ENCODE measurements at places on chromosomes 11 and 22.

- no peak for DNase-seq
Measured at GRCh38 chr22:31094021-31094551, 13.0 kb downstream of the SMTN start.

DNA sequence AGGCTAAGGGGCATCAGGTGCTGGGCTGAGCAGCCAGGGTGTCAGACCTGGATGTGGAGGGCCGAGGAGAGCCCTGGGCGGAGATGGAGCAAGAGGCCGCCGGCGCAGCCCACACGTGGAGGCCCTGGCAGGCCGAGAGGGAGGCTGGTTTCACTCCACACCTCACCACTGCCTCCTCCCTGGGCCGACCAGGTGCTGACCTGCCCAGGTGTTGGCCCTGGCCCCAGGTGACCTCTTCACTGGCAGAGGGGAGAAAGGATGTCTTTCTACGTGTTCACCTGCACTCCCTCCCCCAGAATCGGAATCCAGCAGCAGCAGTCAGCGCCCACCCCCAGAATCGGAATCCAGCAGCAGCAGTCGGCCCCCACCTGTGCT is 781 bp downstream of the ANO9 start:
- DNase-seq = no peak

DNA sequence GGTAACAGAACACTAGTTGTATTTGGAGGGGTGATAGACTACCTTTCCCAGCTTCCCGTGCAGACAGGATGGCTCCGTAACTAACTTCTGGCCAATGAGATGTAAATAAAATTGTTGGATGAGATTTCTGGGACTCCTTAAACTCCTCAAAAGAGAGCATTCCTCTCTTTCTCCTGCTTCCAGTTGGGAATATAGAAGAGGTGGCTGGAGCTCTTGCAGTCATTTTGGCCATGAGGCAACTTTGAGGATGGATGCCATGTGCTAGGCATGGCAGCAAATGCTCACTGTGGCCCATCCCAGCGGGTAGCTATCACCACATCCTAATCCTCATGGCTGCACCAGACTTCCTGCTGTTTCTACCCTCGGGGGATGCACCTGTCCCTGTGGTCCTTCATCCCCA is 7.4 kb downstream of the MB start:
- DNase-seq = no peak

DNA sequence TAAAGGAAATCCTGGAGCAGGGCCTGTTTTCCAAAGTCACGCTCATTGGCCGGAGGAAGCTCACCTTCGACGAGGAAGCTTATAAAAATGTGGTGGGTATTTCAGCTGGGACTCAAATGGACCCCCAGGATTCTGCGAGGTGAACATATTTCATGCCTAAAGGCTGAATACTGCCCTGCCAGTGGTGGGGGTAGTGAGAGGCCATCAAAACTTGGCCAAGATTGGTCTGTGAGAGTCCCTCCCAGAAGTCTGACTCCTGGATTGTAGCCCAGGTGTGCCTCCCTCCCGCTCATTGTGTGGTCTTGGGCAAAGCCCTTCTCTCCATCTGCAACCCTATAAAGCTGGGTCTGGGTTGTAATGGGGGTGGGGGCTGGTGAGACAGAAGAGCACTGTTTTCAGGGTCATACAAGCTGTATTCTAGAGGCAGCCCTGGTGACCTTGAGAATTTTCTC is 853 bp downstream of the HTATIP2 start:
- no peak for DNase-seq

GRCh38 chr11:35334385-35335090 is 84.8 kb downstream of the SLC1A2 start:
- DNase-seq = peak; percentile 78

GRCh38 chr11:75170516-75171201 is 19.8 kb downstream of the SLCO2B1 start:
- DNase-seq = no peak

DNA sequence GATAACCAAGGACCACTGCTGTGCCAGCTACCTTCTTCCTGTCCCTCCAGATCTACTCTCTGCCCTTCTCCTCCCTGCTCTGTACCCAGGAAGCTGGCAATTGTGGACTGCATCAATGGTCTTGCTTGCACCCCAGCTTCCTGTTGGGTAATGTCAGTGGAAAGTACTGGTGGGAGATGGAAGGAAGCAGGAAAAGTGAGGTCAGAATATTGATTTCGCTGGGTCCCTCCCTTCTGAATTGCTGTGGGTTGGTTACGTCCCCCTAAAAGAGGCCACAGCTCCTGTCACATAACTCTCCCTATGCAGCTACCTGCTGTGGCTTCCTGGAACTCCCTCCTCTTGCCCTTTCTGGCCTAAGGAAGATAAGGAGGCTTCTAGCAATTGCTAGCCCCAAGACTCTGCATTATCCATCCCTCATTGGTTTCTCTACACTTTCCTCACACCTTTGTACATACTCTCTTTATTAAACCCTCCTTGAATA is 81.2 kb downstream of the RASSF10 start:
- no peak for DNase-seq

GRCh38 chr11:47324520-47324919 is 28.0 kb downstream of the MYBPC3 start:
- DNase-seq = no peak

GRCh38 chr11:4074266-4074665 is 20.3 kb upstream of the RRM1 start:
- DNase-seq = no peak

GRCh38 chr11:119365071-119365591 is 16.4 kb downstream of the USP2 start:
- peak; percentile 53 for DNase-seq

GRCh38 chr22:46965555-46966494 is 203.4 kb downstream of the TBC1D22A start:
- peak; percentile 29 for DNase-seq

DNA sequence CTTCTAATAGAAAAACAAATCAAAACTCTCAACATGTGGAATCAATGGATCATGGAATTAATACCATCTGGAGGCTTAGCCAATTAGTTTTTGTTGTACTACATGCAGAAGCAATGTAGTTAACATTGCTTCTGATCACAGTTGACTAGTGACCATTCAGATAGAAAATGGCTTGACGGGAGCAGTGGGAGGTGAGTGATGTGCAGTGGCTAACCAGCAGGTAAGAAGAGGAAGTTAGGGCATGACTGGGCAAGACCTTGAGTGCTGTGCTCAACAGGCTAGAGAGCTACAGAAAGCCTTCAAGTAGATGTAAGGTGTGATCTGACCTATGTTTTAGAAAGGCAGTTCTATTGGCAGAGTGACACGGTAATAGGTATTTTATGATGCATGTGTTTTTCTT is 60.7 kb upstream of the ALKBH3 start:
- no peak for DNase-seq

DNA sequence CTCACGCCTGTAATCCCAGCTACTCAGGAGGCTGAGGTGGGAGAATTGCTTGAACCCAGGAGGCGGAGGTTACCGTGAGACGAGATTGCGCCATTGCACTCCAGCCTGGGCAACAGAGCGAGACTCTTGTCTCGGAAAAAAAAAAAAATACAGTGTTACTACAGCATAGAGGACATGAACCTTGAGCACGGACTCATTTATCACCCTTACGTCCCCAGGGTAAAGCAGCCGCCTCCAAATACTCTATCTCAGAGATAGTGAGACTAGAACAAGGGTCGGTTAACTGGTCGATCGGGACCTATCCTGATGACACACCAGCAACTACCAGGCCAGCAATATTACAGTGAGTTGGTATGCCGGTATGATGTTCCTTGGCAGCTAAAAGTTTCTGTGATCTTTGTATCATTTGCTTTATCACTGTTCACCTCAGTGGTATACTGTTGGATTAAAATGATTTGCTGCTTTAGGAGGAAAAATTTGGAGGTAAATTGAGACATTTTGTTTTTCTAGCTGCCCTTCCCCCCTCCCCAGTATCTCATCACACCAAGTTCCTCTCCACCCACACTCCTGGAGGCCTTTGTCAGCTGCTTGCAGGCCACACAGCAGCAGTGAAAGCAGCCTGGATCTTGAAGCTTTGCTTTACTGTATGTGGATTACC is 7.0 kb upstream of the SIDT2 start:
- DNase-seq = peak; percentile 53

GRCh38 chr11:118180300-118180703 is 3.9 kb upstream of the SCN2B start:
- DNase-seq = no peak

- DNase-seq = no peak
Measured at GRCh38 chr11:125314276-125315078, 149.9 kb downstream of the PKNOX2 start.

DNA sequence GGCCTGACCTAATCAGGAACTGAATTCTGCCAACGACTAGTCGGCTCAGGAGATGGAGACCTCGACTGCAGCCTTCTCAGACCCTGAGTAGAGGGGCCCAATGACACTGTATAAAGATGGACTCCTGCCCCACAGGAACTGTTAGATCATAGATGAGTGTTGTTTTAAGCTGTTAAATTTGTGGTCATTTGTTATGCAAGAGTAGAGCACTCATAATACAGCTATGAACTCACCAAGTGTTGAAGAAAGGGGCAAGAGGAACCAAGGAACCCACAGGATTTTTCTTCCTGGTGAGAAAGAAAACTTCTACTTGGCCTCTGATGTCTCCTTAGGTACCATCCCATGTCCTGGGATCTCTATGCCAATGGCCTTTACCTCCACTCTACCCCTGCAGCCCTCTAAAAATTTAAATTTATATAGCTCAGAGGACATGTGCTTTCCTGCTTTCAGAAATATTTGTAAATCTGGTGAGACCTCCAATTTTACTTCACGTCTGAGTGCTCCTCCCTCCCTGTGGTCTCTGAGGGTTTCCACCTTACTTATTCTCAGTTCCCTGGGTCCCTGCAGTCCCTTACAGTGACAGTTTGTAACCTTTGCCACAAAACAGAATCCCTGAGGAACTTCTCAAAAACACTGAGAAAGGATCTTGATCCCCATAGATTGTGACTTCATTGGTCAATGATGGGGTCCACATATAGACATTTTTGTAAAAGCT is 256.3 kb upstream of the ARHGAP20 start:
- DNase-seq = peak; percentile 68

DNA sequence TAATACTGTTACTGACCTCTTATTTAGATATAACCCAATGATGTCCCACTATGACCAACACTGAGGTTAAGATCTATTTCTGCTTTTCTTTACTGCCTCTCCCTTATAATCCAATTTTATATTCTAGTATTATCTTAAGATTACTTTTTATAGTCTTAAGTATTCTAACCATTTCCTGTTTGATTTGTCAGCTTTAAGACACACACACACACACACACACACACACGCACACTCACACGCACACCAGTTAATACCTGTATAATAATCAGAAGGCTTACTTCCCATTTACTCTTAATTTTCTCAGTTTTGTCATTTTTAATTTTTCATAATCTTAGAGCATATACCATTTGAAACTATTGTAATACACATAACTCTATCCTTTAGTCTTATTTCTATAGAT is 226.0 kb upstream of the C11orf87 start:
- no peak for DNase-seq

DNA sequence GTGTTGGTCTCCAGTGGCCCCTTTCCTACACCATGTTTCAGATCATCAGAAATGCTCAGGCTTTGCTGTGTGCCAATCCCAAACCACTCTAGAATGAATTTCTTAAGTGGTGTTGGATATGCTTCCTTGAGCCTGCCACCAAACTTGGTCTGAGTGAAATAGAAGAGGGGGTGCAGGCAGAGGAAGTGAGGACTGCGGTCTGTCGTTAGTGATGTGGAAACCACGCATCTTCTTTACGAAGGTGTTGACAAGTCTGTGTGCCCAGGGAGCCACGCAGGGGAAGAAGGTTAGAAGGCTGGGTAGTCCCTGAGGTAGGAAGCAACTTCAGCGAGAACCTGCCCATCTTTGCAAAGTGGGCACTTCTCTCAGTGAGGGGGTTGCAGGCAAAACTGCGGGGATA is 187.4 kb upstream of the NAV2 start:
- no peak for DNase-seq

- DNase-seq = no peak
Measured at GRCh38 chr11:6273188-6273587, 13.6 kb downstream of the CCKBR start.

- DNase-seq = peak; percentile 51
Measured at GRCh38 chr11:85590848-85591483, 36.2 kb downstream of the DLG2 start.

DNA sequence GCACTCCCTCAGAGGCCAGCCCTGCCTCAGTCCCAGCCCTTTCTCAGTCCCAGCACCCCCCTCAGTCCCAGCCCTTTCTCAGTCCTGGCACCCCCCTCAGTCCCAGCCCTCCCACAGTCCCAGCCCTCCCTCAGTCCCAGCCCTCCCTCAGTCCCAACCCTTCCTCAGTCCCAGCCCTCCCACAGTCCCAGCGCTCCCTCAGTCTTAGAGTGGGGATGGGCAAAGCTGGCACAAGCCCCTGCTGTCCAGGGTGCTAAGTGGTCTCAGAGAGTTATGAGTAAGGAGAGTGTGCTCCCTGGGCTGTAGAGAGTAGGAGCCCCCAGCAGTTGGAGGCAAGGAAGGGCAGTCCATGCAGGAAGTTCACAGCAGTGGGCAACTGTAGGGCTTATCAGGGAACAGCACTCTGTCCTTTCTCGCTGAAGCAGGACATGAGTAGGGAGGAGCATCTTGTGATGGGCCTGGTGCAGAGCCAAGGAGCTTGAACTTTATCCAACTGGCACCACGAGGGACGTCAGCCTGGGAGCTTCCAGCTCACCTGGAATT is 51.4 kb upstream of the CRYBB3 start:
- DNase-seq = no peak

DNA sequence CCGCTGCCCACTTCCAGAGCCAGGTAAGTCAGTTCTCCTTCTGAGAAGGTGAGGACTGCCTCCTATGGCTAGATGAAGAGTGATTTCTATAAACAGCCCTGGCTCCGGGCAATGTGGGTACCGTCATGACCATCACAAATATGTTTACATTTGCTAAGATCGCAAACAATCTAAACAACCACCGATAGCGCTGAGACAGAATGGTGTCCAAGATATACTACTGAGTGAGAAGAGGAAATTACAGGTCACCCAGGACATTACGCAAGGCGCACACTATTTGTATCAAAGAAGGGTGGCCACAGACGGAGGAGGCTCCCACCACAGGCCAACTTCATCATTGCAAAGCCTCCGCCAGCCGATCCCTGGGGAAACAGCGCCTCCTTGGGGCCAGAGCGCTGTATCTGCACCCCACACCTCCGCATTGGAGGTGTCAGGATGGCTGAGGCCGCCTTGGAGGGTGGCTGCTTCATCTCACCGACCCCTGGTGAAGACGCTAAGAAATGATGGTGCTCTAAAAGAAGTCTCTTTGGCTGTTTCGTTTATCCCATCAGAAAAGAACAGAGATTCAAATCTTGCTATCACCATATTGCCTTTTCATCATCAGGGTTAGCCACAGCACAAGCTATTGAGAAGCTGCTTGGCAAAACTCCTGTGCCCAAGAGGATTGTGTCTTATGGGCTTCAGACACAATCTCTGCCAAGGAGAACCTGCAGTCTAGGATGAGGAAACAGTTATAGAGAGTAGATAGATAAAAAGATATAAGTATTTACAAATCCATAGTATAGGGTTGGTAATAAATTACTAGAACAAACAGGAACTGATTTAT is 12.3 kb upstream of the ASRGL1 start:
- DNase-seq = peak; percentile 54

- no peak for DNase-seq
Measured at GRCh38 chr11:70205766-70206165, 2.7 kb downstream of the FADD start.
